CD4-positive, alpha-beta T cell treated with Interleukin-12 subunit alpha and Interleukin-12 subunit beta, for 1 hour (primary cell): ENCODE measurements at places on chromosomes 3 and 15.

DNA sequence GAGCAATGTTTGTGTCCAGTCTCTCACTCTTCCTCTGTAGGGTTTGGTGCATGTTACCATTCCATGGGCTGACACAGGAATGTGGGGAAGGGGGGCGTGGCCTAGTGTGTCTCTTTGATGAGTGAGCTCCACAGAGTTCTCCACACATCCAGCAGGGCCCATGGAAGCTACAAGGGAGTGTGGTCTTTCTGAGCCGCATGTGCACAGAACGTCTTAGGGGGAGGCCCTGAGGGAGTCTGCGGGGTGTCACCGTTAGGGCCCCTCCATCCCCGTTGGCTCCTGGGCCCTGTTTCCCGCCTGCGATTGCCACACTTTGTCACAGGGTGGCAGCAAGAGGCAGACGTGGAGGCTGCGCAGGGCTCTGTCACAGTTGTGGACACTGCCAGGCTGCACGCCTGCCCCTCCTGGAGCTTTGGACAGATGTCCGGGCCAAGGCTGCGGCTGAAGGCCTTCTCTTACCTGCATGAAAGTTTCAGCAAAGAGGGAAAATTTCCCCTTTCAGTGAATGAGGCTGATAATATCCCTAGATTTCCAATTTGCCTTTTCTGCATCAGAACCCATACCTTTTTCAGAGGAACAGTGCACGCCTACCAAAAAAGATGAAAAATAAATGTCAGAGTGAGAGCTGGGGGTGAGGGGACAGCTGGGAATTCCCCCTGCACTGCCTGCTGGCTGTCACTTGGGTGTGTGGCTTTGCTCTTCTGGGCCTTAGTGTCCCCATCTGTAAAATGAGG lies 24.3 kb downstream of the CACNA2D3 start:
- no peak for DNase-seq

- DNase-seq: no peak
These were observed 210.4 kb downstream of the ATP10A start for GRCh38 chr15:25652704-25653103.

- no peak for DNase-seq
These were observed 55.0 kb downstream of the VGLL4 start for GRCh38 chr3:11588755-11589154.

- no peak for DNase-seq
These were observed 25.7 kb downstream of the PRKCI start for GRCh38 chr3:170247875-170248274.
